Thymus (tissue), 14 donors: ENCODE measurements at places on chromosomes 4 and X.

DNA sequence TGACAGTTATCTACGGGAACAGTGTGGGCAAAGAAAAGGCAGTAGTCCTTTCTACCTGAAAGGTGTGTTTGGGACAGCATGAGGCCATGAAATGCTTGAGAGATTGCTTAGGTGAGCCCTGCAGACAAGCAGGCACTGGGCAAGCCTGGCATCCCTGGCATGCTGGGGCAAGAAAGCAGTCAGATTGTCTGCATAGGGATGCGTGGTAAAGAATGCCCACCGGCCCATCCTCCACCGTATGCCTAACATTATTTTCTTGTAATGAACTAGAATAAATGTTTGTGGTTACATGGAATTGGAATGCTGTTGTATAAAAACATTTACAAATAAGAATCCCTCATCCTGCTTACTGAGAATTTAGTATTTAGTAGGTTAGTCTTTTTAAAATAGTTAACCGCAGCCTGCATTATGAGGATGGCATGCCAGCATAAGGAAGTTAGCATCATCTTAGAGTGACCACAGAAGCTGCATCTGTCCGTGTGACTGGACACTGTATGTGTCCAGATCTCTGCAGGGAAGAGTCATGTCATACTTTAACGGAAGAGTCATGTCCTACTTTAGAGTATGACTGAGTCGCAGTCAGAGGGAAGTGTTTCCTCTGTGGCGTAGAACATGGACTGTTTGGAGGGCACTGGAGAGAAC lies 18.9 kb downstream of the ZBTB49 start:
- no peak overlapping the region for H3K27ac ChIP-seq
- H3K27me3 ChIP-seq: no peaks in the 10 kb centered on the region
- DNase-seq: no peak
- no peaks in the 10 kb centered on the region for H3K4me1 ChIP-seq

DNA sequence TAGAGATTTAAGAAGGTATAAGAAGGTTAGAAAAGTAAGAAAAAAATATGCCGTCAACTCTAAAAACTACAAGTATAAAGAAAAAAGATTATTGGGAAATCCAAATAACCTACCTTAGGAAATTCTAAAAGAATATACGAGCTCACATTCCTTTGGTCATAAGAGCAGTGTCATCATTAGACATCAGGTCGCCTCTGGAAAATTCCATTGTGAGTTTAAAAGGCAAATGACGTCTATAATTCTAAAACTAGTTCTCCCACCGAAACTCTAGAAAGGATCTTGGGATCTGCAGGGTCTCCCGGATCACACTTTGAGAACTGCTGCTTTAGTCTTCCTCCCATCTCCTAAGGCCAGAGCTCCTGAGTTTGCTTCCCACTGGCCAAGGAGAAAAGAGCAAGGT lies 518 bp upstream of the SAT1 start:
- no peak overlapping the region for H3K4me3 ChIP-seq
- no peak for DNase-seq
- H3K27me3 ChIP-seq: no peaks in the 10 kb centered on the region
- peak overlapping the region; percentile 57 for H3K27ac ChIP-seq
- no peaks in the 10 kb centered on the region for H3K36me3 ChIP-seq

DNA sequence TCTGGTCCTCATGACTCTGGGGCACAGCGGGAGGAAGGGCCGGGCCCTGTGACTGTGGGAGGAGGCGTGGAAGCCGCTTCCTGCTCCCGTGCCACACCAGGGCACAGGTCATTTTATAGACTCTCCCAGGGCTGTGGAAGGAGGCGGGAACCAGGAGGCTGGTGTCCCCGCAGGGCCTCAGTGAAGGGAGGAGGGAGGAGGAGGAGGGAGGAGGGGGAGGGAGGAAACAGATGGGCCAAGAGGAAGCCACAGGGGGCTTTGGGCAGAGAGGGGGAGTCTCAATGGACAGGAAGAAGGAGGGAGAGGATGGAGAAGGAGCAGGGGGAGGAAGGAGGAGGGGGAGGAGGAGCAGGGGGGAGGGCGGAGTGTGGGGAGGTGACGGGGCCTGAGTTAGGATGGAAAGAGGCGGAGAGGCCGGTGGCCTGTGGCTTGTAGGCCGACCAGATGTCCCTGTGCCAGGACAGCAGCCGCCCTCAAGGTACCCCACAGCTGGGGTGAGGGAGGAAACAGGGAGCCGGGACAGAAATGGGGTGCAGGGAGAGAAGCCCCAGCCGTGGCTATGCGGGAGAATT lies 6.2 kb upstream of the PLCXD1 start:
- peaks cover 20% of the 10 kb centered on the region for H3K4me1 ChIP-seq
- H3K27me3 ChIP-seq: peaks cover 24% of the 10 kb centered on the region
- DNase-seq: no peak
- H3K4me3 ChIP-seq: no peak overlapping the region

DNA sequence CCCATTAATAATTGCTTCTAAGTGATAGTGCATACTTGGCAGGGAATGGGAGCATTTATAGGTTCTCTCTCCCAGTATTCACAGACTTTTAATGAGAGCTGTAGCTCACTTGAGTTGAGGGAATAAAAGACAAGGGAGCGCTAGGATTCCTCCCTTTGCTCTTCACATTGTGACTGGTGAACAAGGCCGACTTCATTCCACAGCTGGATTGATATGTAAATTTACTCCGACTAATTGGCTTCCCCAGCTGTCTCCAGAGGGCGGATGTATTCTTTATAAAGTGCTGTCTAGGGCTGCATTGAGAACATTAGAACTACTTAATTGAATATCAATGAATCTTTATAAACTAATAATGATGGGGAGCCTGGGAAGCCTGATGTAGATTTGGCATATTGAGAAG lies 63.4 kb downstream of the GPR50 start:
- no peak for DNase-seq
- no peak overlapping the region for H3K27ac ChIP-seq
- H3K27me3 ChIP-seq: no peaks in the 10 kb centered on the region
- H3K36me3 ChIP-seq: no peaks in the 10 kb centered on the region
- H3K4me3 ChIP-seq: no peak overlapping the region
- H3K4me1 ChIP-seq: no peaks in the 10 kb centered on the region

GRCh38 chr4:151099229-151099975 lies at the start of gene RPS3A:
RPS3A (plus strand) TSS chr4:151099628; CDS start chr4:151099653, 25 bp downstream.
- peak; percentile 98 for DNase-seq
- peaks cover 39% of the 10 kb centered on the region for H3K36me3 ChIP-seq
- H3K27ac ChIP-seq: peak within 1 kb of the TSS; percentile 85
- no peaks in the 10 kb centered on the region for H3K27me3 ChIP-seq
- peak within 1 kb of the TSS; percentile 69 for H3K4me3 ChIP-seq
- peaks cover 18% of the 10 kb centered on the region for H3K4me1 ChIP-seq

DNA sequence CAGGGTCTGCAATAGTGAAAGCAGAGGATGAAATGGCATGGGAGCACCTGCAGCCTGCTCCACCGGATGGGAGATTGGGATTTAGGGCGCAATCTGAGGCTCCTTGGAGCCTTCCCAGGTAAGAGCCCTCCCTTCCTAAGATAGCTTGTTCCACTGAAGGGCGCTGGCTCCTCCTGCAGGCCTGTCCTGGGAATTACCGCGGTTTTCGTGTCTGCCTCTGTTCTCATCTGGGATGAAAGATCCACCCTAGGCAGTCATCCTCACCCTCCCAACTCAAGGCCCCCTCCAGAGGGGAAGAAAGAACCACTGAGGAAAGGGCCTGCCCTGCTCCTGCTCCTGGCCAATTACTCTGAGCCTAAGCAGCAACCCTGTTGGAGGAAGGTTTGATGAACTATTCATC lies 547.5 kb downstream of the SMARCA1 start:
- peak; percentile 14 for DNase-seq
- no peaks in the 10 kb centered on the region for H3K36me3 ChIP-seq
- no peak overlapping the region for H3K27ac ChIP-seq
- H3K4me1 ChIP-seq: no peaks in the 10 kb centered on the region
- H3K27me3 ChIP-seq: no peaks in the 10 kb centered on the region

- no peaks in the 10 kb centered on the region for H3K27me3 ChIP-seq
- no peaks in the 10 kb centered on the region for H3K4me1 ChIP-seq
- peak; percentile 6 for DNase-seq
- no peak overlapping the region for H3K4me3 ChIP-seq
These were observed 600.6 kb downstream of the ANKRD50 start for GRCh38 chr4:124111922-124112321.

DNA sequence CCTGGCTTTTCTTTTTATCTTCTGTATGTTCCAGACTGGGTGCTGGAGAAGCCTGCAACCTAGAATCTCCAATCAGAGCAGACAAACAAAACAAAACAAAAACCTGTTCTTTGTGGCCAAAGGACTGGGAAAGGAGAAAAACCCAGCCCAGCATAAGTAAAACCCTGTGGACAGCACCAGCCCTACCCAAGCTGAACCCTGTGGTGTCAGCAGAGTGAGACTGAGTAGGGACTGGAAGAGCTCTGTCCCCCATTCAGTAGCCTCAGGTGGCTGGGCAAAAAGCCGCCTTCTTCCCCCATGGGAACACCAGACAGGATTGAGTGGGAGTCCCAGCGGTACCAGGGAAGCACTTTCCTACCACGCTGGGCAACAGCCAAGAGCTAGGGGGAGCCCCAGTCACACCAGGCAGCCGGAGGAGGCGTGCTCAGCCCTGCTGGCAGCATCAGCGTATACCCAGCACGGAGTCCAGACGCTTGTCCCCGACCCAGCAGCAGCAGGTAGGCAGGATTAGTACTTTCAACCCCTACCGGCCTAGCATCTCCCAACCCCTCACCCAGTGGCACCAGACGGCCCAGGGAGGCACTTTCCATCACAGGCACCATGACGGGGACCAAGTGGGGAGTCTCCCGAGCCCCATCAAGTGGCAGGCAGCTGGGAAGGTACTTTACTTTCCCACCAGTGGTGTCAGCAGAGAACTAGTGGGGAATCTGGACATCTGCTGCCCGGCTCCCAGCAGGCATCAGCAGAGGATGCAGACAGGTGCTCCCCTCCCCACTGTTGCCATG lies 8.6 kb upstream of the JADE3 start:
- peak; percentile 18 for DNase-seq
- H3K4me1 ChIP-seq: no peaks in the 10 kb centered on the region
- H3K36me3 ChIP-seq: no peaks in the 10 kb centered on the region
- peak overlapping the region; percentile 30 for H3K4me3 ChIP-seq

DNA sequence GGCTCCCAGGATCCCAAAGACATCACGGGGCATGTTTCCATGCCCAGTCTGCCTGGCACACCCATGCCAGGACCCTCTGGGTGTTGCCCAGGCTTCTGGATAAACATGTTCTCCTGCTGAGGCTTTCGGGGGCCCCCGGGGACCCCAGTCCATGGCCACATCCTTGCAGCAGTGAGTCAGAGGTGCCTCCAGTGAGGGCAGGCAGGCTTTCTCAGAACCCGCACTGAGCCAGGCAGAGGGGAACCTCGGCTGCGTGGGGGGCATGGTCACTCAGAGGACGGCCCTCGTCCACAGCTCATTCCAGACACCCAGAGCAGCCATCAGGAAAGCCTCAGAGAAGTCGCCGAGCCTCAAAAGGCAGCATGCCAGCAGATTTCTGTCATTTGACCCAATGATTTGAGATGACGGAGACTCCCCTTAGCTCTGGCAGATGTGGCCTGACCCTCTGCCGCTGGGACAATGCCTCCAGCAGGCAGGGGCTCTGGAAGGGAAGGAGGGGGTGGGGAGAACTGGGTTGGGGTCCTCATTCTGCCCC lies 54.8 kb downstream of the PPP2R2C start:
- no peaks in the 10 kb centered on the region for H3K36me3 ChIP-seq
- no peak overlapping the region for H3K27ac ChIP-seq
- H3K4me3 ChIP-seq: no peak overlapping the region
- DNase-seq: no peak

- no peaks in the 10 kb centered on the region for H3K36me3 ChIP-seq
- no peak overlapping the region for H3K4me3 ChIP-seq
- no peak for DNase-seq
- H3K4me1 ChIP-seq: no peaks in the 10 kb centered on the region
These were observed 150.1 kb upstream of the MAGEB2 start for GRCh38 chrX:30065226-30065625.

DNA sequence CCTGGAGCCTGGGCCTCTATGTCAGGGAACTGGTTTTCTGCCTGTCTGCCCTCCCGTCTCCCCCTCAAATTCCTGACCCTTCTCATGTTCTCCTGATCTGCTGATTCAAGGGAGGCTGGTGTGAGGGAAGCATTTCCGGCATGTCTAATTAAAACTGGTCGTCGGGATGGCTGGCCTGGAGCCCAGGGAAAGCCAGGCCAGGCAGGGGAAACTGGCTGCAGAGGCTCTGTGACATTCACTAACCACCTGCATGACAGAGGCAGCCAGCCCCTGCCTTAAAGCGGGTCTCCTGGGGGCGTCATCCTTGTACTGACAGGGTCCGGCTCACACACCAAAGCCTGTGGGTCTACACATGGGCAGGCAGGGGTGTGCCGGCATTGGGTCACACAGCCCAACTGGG lies 35.2 kb downstream of the ABLIM2 start:
- no peaks in the 10 kb centered on the region for H3K36me3 ChIP-seq
- no peak overlapping the region for H3K27ac ChIP-seq
- no peaks in the 10 kb centered on the region for H3K27me3 ChIP-seq
- H3K4me1 ChIP-seq: peaks cover 16% of the 10 kb centered on the region
- no peak for DNase-seq

DNA sequence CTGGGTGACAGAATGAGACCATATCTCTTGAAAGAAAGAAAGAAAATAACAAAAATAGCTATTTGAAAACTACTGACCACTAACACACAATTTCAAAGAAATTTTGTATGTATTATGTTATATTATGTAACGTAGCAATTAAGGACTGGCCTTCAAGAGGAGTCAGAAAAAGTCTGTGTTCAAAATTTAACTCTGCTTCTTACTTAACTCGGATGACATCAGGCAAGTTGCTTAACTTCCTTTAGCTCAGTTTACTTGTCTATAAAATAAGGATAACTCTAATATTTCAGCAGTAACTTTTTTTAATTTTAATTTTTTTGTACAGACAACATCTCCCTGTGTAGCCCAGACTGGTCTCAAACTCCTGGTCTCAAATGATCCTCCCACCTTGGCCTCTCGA lies 14.6 kb upstream of the PRSS12 start:
- no peaks in the 10 kb centered on the region for H3K4me1 ChIP-seq
- H3K27me3 ChIP-seq: no peaks in the 10 kb centered on the region
- no peak overlapping the region for H3K4me3 ChIP-seq
- no peaks in the 10 kb centered on the region for H3K36me3 ChIP-seq
- DNase-seq: no peak

DNA sequence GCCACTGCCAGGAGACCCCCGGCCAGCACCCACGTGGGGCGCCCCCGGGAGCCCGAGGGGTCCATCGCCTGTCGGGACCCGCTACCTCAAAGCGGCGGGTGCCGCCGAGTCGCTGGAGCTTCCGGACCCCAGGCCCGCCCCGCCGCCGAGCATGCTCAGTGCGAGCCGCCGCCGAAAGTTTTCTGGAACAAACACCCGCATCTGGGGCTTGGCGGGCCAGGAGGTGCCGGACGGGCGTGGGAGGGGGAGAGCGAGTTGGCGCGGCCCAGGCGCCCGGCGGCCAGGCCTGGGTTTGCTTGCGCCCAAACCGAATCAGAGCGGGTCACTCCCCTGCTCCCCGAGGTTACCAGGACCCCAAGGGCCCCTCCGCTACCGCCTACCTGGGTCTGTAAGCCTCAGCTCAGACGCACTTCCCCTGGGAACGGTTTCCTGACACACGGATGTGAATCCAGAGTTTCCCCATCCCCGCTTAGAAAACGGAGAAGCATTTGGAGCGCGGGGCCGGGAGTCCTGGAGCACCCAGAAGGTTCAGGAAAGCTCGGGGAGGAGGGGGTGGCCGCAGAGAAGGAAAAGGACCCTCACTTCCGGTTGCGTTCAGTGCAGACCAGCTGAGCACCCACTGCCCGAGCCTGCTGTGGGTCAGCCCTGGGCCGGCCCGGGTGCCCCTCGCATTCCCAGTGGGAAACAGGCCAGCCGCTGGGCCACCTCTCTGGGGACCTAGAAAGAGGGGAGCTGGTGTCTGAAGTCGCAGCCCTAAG lies at the start of gene EVC2:
Gene EVC2 (minus strand): TSS at position 111 of the 758 bp plus-strand sequence. CDS start 46 bp downstream, at position 65.
- peak within 1 kb of the TSS; percentile 22 for H3K4me3 ChIP-seq
- peaks cover 55% of the 10 kb centered on the region for H3K27me3 ChIP-seq
- peak within 1 kb of the TSS; percentile 5 for H3K27ac ChIP-seq
- H3K4me1 ChIP-seq: no peaks in the 10 kb centered on the region
- no peaks in the 10 kb centered on the region for H3K36me3 ChIP-seq
